Naive thymus-derived CD4-positive, alpha-beta T cell (primary cell): ENCODE measurements at places on chromosomes 4 and X. TPM values are rescaled to one million over a fixed set of nuclear protein-coding genes. Genes with fewer than 3 reads are reported as not detected.

DNA sequence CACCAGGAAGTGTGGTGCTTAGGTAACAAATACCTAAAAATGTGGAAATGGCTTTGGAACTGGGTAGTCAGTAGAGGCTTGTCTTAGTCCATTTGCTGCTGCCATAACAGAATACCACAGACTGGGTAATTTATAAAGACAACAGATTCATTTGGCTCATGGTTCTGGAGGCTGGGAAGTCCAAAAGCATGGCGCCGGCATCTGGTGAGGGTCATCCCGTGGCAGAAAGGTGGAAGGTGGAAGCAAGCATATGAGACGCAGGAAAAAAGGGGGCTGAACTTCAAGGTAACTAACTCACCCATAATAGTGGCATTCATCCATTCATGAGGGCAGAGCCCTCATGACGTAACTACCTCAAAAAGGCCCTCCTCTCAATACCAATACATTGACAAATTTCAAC, 6.6 kb downstream of the FAM3A start:
- DNase-seq: no peak

DNA sequence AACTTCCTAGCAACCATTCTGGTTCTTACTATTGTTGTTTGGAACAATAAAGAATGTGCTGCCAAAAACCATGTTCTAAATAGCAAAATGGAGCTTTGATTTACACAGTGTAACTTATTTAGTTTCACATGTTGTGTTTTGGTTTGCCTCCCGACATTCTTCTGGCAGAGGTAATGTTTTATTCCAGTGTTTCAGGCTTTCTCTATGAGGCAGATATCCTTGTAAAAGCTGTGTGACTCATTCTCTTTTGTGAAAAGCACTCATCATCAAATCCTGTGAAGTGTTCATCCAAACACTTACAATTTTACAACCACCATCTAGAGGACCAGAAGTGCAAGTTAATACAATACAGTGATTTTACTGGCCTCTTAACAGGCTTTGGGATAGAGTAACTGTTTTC, 219.0 kb upstream of the GIMD1 start:
- DNase-seq: no peak

DNA sequence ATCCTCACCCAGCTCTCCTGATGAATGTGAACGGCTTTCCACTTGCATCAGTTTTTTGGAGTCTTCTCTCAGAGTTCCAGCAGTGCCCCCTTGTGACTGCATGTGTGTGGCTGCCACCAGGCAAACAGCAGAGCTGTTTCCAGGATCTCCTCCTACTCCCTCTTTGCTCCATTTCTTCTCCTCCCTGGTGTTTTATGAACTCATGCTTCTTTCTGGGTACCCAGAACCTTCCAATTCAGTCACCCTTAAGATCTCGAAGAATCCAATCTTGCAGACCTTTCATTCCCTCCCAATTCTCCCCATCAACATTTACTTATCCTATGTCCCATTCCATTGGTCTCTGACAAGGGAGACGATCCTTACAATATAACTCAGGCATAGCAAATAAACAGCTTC, 6.8 kb upstream of the TCEANC start:
- peak; percentile 12 for DNase-seq

Gene GAGE12H
- polyA plus RNA-seq: not detected

DNA sequence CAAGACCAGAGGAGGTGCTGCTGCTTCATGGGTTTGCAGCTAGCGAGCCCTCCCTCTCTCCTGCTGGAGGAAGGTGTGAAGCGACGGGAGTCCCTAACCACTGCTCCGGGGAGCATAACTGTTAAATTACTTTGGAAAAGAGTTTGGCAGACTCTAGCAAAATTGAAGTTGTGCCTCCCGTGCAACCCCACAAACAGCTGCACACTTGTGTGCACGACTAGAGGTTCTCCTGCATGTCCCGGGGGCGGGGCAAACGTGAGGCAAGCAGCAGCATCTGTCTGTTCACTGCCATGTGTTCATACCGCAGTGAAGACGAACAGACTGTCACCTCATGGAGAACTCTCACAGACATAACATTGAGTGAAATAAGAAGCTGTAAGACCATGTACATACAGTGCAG, 34.5 kb downstream of the TNIP2 start:
- no peak for DNase-seq

DNA sequence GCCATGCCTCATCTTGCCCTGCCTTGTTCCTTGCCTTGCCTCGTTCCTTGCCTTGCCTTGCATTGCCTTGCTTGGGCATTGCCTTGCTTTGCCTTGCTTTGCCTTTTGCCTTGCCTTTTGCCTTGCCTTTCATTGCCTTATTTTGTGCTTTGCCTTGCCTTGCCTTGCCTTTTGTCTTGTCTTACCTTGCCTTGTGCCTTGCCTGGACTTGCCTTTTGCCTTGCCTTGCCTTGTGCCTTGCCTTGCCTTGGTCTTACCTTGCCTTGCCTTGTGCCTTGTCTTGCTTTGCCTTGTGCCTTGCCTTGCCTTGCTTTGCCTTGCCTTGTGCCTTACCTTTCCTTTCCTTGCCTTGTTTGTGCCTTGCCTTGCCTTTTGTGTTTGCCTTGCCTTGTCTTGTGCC, 88.2 kb downstream of the TAB3 start:
- no peak for DNase-seq

- no peak for DNase-seq
These were observed 7.2 kb downstream of the IL15 start for GRCh38 chr4:141643557-141643956.

DNA sequence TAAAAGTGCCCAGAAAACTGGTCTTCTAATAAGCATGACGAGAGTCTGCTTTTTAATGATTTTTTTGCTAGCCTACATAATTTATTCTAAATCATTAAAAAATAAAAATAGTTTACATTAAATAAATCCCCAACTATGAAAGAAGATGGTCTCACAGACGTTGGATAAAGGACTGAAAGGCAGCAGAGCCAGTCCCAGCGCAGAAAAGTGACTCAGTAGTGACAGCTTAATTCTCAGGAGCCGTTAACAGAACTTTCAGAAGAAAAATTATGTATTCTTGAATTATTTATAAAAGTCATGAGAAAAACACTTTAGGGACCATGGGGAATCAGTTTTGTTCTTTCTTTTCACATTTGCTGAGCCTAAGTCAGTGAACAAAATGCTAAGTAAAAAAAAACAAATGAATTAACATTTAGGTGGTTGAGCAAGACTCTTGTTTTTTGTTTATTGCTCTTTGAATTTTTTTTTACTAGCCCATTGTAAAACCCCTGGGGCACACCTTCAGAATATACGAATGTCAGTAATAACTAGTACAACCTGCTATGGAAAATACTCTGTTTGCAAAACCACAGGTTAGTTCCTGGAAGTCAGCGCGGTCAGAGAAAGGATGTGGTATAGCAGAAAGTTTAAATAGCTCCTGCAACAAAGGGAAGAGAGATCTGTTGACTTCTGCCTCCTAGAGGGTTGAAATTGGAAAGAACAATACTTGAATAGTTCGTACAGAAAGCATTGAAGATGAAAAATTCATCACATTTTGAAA, 50.4 kb upstream of the CCDC160 start:
- no peak for DNase-seq

DNA sequence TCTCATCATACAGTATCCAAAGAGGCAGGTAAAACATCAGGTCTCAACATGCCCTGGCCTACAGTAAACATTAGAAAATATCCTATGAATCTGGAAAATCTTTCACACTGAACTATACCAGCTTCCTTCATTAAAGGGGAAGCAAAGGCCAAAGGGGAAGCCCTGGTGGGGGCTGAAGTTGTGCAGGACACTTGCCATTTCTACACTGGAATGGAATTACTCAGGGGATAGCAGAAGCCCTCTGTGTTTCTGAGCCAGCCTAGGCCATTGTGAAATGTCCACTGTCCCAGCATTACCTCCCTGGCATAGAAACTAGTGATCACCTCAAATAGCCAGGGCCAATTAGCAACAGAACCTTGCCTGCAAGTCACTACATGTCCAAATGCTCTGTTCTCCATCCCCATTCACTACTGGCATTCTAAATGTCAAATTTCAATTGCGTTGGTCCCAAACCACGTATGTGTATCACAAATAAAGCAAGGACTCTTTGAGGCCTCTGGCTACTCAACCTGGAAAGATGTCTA, 429.9 kb downstream of the AFF2 start:
- no peak for DNase-seq

DNA sequence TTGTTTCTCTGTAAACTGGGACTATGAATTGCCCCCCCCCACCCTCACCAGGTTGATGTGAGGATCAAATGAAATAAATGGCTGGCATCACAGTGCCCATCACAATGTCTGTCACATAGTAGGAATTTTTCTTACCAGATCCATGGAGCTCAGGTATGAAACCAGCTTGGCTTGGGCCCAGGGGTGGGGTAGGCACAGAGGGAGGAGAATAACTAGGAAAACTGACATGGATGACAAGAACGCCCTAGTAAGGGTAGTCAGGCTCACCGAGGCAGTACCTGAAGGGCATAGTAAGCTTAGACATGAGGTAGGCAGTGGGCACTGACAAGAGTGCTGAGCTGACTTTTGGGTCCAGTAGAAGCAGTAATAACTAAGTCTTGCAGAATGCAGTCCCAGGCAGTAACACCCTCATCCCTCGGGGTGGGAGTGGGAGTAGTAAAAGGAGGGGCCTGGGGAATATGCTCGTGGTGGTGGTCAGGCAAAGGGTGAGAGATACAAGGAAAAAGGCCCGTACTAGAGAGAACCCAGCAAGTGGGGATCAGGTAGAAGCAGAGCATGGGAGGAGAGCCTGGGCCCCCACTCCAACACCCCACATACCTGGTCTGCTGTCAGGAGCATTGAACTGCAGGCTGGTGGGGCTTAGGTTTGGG, 155.9 kb upstream of the PJA1 start:
- DNase-seq: no peak

DNA sequence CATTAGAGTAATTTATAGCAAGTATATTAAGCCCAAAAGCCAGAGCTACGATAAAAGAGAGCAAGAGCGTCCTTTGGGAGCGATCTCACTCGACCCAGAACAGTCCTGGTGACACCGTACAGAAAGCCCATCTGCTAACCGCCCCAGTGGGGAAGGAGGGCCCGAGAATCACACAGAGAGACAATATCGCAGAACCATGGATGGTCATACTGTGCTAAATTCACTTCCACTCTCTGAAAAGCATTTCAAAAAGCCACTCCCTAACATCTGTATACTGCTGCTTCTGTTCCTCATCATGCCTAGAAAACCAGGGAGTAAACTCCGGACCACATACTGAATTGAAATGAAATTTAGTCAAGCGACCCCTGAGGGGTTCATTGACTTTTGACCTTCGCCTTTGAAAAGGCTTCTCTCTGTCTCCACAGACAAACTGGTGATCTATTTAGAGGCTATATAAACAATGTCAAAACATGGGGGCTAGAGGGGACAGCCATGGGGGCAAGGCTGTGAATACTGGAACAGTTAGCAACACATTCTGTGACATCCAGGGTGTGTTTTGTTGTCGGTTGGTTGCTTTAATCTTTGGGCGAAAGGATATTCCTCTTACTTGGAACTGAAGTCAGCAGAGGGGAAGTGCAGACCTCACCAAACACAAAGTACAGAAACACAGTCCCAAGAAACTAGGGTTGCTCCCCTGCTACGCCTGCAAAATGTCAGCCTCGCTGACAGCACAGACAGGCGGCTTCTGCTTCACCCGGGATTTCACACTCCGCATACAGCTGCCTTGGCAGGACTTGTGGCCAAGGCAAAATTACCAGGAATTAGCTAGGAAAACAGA, 129.0 kb upstream of the RASGEF1B start:
- DNase-seq: no peak

DNA sequence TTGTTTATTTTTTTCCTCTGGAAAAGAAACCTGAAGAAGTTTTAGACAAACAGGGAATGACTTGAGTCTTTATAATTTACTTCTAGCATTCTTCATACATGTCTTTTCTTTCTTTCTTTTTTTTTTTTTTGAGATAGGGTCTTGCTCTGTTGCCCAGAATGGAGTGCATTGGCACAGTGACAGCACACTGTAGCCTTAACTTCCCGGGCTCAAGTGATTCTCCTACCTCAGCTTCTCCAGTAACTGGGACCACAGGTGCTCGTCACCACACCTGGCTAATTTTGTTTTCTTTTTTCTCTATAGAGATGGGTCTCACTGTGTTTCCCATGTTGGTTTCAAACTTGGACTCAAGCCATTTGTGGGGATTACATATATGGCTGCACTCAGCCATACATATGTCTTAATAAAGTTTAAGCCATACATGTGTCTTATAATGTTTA, 71.8 kb downstream of the RAPGEF2 start:
- no peak for DNase-seq

GRCh38 chr4:4990857-4991540, 28.3 kb downstream of the CYTL1 start:
- DNase-seq: no peak

GRCh38 chr4:48047421-48047844, 30.9 kb downstream of the NIPAL1 start:
- peak; percentile 74 for DNase-seq

DNA sequence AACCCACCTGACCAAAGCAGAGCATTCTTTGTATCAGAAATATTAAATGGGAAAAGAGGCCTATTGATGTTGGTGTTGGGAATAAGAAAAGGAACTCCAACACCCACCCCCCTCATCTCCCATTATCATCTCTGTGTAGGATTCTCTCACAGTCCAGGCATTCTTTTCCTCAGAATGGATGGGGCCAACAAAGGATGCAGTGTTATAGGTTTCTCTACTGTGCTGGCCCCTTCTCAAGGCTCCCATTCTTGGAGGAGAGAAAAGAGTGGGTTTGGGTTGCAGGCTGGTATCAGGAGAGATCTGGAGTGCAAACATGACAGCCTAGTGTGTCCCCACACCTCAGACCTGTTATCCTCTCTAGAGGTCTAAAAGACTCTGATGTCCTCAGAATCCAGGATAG, 59.6 kb downstream of the UGT8 start:
- no peak for DNase-seq

DNA sequence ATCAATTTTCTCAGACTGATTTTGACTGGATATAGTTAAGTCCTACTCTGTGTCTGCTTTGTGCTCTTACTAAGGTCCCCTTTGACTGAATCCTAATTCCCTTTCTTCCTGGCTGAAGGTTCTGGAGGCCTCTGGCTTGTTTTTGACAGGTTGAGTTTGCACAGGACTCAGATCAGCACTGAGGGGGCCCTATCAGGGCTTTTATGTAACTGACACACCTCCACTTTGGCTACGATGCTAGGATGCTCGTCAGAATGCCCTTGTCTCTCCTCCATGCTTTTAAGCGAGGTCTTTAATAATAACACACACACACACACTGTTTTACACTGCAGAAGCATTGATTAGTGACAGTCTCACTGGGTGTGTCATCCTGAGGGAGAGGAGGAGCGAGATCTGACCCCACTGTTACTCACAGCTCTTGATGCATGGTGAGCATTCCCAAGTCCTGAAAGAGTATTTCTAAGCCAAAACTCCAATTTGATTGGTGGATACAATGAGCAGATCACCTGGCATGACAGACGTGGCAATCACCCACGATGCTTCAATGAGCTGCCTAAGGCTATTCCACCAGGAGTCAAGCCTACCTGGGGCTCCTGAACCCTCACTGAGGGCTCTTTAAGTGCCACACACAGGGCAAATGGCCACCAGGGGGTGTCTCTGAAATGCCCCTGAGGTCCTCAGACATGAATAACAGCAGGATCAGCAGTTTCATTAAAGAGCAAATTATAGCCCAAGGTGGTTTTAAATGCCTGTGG, 130.4 kb upstream of the CPEB2 start:
- DNase-seq: no peak

GRCh38 chr4:6568689-6569332, 6.2 kb upstream of the MAN2B2 start:
- no peak for DNase-seq

Gene VGLL1
- polyA plus RNA-seq: not detected
